ENCODE measurements at places on chromosomes 1 and 21.

- DNase-seq: no peak
Measured at GRCh38 chr21:43717967-43718871, 710 bp upstream of the PDXK start.

DNA sequence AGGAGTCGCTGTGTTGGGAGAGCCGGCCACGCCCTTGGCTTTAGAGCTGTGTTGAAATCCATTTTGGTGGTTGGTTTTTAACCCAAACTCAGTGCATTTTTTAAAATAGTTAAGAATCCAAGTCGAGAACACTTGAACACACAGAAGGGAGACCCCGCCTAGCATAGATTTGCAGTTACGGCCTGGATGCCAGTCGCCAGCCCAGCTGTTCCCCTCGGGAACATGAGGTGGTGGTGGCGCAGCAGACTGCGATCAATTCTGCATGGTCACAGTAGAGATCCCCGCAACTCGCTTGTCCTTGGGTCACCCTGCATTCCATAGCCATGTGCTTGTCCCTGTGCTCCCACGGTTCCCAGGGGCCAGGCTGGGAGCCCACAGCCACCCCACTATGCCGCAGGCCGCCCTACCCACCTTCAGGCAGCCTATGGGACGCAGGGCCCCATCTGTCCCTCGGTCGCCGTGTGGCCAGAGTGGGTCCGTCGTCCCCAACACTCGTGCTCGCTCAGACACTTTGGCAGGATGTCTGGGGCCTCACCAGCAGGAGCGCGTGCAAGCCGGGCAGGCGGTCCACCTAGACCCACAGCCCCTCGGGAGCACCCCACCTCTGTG lies 4.7 kb downstream of the C1orf35 start:
- no peak for DNase-seq

- no peak for DNase-seq
Measured at GRCh38 chr21:43884861-43885417, 19.9 kb downstream of the AGPAT3 start.

DNA sequence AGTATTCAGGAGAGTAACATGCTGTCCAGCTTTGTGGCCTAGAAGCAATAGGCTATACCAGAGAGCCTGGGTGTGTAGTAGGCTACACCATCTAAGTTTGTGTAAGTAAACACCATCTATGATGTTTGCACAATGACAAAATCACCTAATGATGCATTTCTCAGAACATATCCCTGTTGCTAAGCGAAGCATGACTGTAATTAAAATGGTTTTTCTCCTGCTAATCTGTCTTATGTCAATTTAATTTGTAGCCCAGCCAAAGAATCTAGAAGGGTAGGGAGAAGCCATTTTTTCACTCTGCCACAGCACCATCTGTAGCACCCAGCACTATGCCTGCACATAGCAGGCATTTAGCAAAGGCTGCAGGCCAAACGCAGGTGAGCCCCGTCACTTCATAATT lies 2.0 kb upstream of the TTC24 start:
- DNase-seq: no peak

- DNase-seq: no peak
Measured at GRCh38 chr1:4594286-4594991, 60.0 kb upstream of the AJAP1 start.

DNA sequence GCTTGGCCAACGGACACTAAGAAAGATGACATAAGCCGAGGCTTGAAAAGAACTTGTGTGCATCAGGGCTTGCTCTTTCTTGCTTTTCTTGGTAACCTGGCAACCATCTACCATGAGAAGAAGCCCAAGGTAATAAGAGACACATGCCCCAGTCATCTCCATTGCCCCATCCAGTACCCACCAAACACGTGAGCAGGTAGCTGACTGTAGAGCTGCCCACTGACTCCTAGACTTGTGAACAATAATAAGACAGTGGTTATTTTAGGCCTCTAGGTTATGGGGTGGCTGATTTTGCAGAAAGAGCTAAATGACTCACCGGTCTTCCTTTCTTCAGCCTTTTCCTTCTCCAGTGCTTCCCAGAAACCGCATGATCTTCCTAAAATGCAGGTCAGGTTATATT lies 105.0 kb upstream of the JUN start:
- no peak for DNase-seq

DNA sequence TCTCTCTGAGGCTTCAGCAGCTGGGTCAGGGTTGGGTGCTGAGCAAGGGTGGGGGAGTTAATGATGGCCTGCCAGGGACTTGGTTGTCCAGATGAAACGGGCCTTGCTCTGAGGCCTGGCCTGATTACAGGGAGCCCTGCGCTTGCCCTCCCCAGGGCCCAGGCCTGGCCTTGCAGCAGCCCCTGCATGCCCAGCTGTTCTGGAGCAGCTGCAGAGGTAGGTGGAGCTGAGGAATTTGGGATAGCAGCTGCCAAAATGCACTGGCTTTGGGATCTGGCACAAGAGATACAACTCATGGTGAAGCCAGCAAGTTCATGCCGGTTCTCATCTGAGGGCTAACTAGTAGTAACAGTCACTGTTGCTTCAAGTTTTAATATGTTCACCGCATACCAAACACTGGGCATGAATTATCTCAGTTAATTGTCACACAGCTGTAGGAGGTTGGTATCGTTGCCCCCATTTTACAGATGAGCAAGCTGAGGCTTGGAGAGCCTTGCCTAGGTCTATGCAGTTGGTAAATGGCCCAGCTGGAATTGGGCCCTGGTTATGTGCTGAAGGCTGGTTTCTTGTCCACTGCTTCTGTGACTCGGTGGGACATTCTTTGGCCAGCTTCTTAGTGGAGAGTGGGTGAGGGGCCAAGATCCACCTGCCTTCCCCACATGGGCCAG lies 7.3 kb upstream of the SERINC2 start:
- DNase-seq: no peak

GRCh38 chr1:95728841-95729240 lies 494.8 kb downstream of the RWDD3 start:
- no peak for DNase-seq

GRCh38 chr1:5245348-5245747 lies 590.9 kb downstream of the AJAP1 start:
- no peak for DNase-seq

- no peak for DNase-seq
Measured at GRCh38 chr1:2590233-2591141, 3.9 kb downstream of the PRXL2B start.

GRCh38 chr1:62800825-62801306 lies 16.9 kb downstream of the ATG4C start:
- no peak for DNase-seq

DNA sequence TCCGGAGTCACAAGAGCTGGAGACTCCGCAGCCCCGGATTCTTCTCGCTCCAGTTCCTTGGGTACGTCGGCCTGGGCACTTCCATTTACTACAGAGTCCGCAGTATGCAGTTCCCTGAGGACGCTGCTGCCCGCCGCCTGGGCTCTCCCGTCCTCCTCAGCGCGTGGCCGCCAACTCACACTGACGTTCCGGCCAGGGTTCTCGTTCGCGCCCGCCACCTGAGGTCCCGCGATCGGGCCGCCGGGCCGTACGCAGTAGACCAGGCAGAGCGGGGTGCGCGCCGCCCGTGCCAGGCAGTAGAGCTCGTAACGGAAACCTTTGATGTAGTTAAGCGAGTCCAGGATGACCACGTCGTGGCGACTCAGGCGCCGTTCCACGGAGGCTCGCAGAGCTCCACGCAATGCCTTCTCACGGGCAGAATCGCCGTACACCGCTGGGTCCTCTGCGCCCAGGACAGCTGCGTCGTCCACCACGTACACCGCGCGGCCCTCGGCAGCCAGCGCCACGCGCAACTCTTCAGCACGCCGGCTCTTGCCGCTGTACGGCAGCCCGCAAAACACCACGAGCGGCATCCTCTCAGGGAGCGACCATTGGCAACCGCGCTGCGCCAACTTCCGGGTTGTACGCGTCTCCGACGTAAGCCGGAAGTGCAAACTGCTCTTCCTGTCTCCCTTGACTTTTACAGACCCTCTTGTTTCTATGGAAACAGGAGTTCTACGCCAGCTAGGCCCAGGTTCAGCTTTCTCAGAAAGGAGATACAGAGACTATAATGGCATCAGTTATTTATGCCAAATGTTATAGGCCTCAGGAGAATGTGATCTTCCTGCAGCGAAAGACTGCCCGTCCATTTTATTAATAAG lies at the start of gene KTI12:
KTI12 (minus strand) TSS at position 621 of the 860 bp plus-strand sequence; CDS start at position 572, 49 bp downstream.
- DNase-seq: peak; percentile 83

DNA sequence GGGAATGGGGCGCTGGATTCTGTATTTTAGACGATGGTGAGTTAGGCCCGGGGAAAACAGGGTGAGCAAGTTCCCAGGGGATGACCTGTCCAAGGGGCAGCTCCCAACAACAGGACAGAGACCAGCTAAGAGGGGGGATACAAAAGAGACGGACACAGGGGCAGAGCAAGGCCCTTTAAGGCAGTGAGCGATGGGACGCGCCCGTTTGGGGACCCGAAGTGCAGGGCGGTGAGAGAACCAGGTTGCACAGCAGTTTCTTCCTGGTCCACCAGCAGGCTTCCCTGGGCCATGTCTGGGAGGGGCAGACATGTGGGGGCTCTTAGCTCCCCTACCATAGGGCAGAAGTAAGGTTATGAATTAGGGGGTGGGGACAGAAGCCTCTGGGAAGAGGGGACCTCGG lies 22.0 kb downstream of the INAVA start:
- DNase-seq: no peak

DNA sequence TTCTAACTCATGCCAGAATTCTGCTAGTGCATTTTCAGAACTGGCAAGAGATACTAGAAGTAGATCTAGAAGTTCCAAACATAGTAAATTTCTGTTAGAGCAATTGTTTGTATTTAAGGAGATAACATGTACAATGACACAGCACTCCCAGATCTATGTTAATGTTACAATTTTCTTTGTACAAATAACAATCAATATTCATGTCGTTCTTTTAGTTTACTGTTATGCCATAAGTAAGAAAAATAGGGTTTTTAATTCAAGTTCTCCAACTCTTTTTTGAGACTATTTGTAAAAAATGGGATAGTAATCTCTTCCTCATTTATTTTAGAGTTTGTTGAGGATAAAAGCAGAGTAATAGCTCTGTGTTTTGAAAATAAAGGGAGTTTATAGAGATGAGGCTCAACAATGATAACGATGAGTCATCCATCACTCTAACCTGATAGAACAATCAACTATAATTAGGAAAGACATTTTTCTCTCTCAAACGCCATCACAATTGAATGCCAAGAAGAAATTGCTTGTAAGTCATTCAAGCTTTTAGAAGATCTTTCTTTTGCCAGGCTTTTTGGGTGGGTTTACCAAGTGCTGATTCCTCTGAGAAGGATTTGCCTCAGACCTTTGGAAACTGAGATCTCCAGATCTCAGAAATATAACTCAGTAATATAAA lies 638 bp downstream of the CD84 start:
- no peak for DNase-seq
